ENCODE measurements at places on chromosomes 2 and 18. TPM values are rescaled to one million over a fixed set of nuclear protein-coding genes. Genes with fewer than 3 reads are reported as not detected.

- no peak for DNase-seq
These were observed 57.9 kb downstream of the NCK2 start for GRCh38 chr2:105802587-105802986.

- DNase-seq: no peak
These were observed 12.0 kb downstream of the DNAJC10 start for GRCh38 chr2:182728014-182728413.

DNA sequence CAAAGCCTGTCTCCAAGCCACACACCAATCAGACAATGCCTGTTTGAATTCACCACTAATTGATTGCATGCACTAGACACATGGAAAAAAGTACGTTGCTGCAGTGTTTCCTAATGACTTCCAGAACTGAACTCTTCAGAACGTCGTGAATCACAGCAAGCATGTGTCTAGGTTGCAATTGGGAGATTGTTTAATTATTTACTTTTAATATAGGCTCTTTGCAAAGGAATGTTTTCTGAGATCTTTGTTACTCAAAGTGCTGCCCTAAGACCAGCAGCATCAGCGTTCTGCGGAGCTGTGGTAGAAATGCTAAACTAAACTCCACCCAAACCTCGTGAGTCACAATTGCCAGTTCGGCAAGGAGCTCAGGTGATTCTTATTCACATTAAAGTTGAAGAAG is 52.7 kb upstream of the CCDC68 start:
- DNase-seq: no peak

GRCh38 chr2:231124838-231125568 is at the start of gene HTR2B:
Gene HTR2B, minus strand, starts transcription at chr2:231125042. Its CDS starts 1,278 bp downstream, at chr2:231123764.
- no peak for DNase-seq

DNA sequence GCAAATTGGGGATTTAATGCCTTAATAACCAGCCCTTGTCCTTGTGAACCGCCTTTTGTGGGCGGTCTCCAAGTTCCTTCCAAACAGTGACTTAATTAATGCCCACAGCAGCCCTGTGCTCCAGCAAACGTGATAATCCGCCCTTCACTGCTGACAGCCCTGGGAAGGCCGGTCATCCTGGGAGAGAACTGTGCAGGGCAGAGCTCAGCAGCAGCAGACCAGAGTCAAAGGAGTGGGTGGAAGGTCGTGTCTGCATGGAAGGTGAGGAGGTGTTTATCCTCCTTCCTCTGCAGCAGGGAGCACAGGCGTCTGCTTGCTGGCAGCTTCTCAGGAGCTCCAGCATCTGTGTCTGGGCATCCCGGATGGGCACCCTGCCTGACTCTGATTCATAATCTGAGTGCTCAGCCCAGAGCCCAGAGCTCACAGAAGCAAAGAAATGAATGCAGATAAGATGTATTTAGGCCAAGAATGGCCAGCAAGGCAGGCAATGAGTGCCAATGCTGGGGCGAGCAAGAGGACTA is 270.0 kb upstream of the PXDN start:
- no peak for DNase-seq

- DNase-seq: no peak
These were observed 106.3 kb downstream of the SLC4A3 start for GRCh38 chr2:219733746-219734145.

- no peak for DNase-seq
These were observed 447.5 kb downstream of the TNS1 start for GRCh38 chr2:217555081-217555876.

TACR1 gene
- total RNA-seq: not detected

POLR1B gene
- total RNA-seq: 17.1 TPM

GRCh38 chr2:46984040-46984439 is 68.4 kb upstream of the MCFD2 start:
- no peak for DNase-seq

DNA sequence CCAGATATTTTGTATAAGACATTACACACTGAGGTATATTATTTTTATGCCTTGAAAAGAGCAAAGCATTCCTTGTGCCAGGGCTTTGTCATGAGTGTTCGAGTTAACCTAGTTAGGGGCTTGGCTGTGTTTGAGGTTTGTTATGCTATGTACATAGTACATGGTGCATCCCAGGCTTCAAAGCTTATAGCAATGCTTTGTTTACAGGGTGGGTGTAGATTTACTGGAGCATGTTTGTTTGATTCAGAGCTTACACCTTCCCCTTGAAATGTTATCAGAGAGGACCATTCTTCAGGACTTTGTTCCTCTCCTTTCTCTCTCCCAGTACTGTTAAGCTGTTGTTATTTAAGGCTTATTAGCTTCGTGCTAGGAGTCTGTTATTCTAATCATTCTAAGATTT is 738.7 kb upstream of the LRRTM4 start:
- DNase-seq: no peak

DNA sequence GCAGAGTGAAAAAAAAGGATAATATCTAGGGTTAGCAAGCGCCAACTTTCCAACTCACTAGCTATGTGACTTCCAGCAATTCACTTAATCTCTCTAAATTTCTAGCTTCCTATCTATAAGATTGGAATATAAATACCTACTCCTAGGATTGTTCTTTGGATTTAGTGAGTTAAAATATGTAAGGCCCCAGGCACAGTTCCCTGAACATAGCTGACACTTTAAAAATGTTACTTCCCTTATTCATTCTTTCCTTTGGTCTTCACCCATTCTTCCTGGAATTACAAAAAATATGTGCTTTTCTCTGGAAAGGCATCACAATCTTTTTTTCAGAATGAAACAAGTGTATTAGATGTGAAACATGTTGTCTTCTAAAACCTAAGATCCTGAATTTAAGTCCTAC is 365.7 kb downstream of the RBM43 start:
- DNase-seq: no peak

GRCh38 chr2:71962911-71963694 is 184.6 kb downstream of the CYP26B1 start:
- no peak for DNase-seq

DNA sequence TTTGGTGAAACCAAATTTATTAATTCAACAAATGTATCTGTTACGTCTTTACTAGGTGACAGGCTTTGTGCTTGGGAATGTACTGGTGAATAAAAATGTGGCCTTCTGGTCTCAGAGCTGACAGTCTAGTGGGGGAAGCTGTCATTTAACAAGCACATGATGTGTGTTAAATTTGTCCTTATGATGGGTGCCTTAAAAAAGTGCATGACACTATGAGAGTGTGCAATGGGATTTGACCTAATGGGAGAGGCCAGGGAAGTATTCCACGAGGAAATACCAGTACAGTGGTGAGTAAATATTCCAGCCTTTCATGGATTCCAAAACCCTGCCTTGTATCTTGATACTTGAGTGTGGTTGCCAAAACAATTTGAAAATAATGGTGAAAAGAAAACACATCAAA is 308.9 kb downstream of the PLCL1 start:
- no peak for DNase-seq

- DNase-seq: no peak
These were observed 58.2 kb downstream of the QPCT start for GRCh38 chr2:37402636-37403035.

GRCh38 chr18:36828157-36828629 is 609 bp downstream of the TPGS2 start:
- no peak for DNase-seq

- no peak for DNase-seq
These were observed 384.0 kb downstream of the NBAS start for GRCh38 chr2:15177103-15177502.

DNA sequence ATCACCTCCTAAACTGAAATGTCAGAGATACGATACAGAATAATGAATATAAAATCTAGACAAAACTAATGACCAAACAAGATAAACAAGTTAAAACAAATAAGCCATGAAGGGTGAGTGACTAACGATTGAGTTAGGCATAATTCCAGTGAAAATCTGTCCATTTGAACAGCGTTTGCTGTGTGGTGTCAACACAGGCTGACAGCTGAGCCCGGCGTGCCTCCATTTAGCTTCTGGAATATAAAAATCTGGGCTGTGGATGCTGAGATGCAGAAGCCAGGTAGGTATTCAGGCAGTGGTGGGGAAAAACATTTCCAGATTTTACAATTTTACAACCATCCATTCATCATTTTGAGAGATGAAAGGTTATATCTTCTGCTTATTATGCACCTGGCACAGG is 2041.4 kb upstream of the CELF4 start:
- no peak for DNase-seq

GRCh38 chr2:113156278-113157117 is 17.3 kb upstream of the PSD4 start:
- no peak for DNase-seq

SPHKAP gene
- total RNA-seq: not detected

ACOXL gene
- total RNA-seq: not detected

PELI1 gene
- 69.9 TPM for total RNA-seq

GRCh38 chr2:23912054-23912453 is 14.9 kb downstream of the ATAD2B start:
- DNase-seq: peak; percentile 24

- DNase-seq: no peak
These were observed 232.6 kb downstream of the ATAD2B start for GRCh38 chr2:23694058-23695045.

DNA sequence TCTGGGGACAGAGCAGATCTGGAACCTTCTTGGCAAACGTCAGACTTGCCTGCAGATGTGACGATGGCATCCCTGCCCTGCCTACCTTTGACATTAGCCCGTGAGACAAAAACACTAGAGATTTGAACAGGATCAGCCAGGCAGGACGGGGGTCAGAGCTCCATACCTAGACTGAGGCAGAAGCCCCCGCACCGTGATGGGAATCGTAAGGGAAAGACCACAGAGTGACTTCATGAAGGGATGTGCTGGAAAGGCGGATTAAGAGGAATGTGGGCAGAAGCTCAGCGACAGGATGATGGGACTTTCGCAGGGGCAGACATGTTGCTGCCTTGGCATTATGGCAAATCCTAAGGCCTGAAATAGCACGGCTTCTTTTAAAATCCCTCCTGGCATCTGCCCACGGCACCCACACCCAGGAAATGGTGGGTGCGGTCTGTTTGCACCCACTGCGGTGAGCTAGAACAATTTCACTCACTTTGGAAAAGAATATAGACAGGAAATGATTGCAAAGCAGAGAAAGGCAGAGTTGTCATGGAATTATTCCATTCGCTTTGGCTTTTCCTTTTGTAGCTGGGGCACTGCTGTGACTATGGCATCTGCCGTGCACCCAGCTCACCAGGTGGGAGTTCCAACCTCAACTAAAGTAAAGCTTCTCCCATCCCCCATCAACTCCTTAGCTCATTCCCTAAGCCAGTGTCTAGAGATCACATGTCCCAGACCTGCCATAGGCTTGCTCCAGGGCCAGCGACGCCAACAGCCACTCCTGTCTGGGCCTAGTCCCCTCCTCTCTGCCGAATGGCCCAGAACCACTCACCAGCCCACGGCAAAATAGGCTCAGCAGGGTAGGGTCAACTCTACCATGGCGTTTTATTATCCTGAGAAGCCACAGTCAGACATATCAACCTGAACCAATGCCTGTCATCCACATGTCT is 112.7 kb upstream of the NPAS2 start:
- no peak for DNase-seq

GRCh38 chr2:219119422-219120043 is 41.1 kb downstream of the NHEJ1 start:
- DNase-seq: peak; percentile 64

DOCK10 gene
- total RNA-seq: 6.1 TPM

GRCh38 chr2:218029366-218030360 is 26.9 kb upstream of the TNS1 start:
- no peak for DNase-seq

DNA sequence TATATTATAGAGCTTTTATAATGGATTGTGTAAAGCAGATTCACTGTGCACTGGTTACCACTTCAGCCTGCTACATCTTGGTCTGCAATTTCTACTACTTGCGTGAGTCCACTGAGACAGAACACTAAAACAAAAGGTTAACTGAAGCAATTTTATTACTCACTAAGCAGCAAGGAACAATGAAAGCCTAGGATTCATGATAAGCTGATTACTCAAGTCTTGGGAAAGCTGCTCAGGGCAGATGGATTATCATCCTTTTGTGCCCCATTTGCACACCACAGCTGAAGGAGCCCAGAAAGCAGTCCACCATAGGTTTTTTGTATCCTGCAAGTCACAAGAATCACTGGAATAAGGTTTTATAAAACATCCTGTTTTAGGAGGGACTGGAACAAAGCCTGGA is 1215.2 kb upstream of the TMEFF2 start:
- no peak for DNase-seq

LYG1 gene
- total RNA-seq: 0.13 TPM

DNA sequence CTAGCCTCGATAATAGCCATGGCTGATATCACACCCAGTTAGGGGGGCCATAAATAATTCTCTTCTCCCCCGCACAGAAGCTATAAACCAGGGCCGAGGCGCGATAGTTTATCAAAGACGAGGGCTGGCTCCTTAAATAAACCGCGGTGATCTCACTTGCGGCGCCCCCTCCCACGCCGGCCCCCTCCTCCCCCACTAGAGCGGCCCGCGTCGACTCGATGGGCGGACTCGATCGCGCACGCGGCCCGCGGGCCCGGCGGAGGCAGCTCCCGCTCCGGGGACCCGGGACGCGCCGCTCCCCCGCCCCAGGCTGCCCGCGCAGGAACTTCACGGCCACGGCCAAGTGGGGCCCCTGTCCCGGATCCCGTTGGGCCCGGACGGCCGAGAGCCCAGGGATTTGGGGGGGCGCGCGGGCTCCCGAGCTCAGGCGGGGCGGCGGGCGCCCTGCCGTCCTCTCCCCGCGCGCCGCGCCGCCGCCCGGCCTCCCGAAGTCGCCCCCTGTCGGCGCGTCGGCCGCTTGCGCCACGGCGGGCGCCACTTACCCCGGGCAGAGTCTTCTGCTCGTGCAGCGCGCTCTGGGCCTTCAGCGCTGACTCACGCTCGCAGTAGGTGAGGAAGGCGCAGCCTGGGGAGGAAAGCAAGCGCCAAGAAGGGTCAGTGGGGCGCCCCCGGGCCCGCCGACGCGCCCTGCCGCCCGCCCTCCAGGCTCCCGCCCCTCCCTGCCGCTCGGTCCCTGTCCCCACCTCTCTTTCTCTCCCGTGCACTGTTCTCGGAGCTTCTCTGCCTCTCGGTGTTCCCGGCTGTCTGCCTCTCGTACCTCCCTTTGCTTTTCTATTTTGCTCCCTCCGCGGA is 80.4 kb downstream of the CELF4 start:
- peak; percentile 10 for DNase-seq

DNA sequence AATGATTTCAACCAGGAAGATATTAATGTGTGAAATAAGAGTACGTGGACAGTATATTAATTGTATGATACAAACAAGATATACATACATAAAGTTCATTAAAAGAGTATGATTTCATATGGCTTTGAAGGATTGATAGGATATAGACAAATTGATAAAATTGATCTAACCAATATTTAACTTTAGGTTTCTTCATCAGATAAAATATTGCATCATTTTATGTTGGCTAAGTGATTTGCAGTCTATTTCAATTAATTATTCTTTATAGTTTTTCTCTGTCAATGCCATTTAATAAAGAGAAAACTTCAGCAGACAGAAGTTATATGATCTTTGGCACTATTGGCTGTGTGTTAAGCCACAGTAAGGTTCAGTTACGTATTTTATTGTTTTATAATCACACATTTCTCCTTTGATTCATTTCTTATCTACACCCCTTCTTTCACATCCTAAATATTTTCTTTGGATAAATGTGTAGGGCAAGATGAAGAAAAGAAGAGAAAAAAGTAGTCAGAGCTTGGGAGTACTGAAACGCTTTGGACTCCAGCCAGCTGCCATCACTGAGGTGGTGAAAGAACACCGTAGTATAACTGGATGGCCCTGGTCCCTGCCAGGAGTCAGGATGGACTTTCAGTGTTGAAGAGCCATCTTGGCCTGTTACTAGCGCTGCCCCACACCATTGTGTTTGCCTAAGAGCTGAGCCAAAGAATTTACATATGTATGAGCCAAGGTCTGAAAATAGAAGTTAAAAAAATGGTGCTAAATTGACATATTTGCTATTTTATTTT is 9.8 kb upstream of the CPS1 start:
- DNase-seq: no peak

Measured in dermis microvascular lymphatic vessel endothelial cell (primary cell).